ENCODE measurements at places on chromosomes 13 and 19.

- DNase-seq: no peak
These were observed 12.8 kb downstream of the ONECUT3 start for GRCh38 chr19:1765904-1766799.

DNA sequence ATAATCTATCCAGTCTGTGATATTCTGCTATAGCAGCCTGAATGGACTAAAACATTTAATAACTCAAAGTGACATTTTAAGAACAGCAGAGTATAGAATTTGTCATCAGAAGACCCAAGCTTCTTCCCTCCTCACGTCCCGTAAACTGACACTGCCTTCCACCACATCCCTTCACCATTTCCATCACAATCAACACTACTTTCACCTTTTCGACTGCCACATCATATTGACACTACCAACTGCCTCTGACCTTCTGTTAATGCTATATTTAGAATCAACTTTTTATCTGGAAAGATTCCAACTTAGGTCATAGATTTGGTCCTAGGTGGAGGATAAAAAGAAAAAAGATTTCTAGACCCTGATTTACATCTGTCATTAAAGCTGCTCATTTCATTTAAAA lies 39.6 kb downstream of the STOML3 start:
- DNase-seq: no peak

DNA sequence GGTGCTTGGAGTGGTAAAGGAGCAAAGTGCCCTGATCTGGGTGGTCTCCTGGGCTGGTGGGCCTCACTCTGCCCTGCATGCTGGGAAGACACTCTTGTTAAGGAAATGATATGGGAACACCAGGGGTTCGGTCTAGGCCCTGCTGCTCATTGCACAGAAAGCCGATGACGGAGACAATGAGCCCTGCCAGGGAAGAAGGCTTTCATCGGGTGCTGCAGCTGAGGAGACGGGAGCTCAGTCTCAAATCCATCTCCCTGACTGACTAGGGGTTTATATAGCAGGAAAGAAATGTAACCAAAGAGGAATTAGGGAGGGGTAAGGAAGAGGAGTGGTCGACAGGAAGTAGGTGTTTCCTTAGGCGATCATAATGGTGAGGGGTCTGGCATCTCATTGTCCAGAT lies 253.4 kb downstream of the TEX29 start:
- no peak for DNase-seq

DNA sequence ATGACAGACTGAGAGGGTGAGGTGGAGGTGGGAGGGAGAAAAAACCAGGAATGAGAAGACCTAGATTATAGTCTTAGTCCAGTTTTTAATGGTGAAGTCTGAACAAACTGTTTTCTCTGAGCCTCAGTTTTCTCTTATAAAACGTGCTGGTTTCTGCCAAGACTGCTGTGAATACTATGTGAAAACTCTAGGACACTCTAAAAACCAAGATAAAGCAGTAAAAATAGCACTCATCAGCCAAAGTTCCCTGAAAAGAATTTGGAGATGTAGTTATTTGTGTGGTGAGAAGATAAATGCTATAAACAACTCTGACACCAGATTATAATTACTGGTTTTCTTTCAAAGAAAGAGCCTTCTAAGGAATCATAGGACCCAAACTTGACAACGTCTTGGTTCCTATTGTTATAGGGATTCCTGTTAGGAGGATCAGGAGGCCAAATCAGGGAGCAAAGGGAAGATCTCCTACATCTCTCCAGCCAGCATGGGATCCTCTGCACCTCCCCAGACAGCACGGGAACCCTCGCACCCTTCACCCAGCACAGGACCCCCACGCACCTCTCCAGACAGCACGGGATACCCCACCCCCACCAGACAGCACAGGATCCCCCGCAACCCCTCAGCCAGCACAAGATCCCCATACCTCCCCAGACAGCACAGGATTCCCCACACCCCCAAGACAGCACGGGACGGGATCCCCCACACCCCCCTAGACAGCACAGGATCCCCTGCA lies 130.2 kb downstream of the MIPEP start:
- DNase-seq: no peak

GRCh38 chr13:28496188-28496564 lies 1.2 kb upstream of the FLT1 start:
- no peak for DNase-seq

DNA sequence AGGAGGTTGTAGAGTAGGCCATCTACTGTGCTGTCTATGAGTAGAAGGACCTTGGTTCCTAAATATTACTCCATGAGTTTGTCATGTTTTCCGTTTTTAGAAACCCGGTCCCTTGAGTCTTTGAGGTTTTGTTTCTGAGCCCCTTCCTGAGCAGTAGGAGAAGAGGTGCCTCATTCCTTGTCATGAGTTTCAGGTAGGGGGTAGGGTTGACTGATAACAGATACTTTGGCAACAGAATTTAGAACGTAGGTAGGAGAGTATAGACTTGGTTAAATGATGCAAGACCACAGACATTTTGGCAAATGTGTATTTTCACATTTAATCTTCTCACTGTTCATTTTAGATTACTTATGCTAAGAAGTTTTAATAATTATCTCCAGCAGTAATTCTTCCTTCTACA lies 24.6 kb downstream of the LMO7 start:
- DNase-seq: no peak

GRCh38 chr19:2135474-2136402 lies 15.6 kb downstream of the AP3D1 start:
- no peak for DNase-seq

GRCh38 chr13:23988546-23989122 lies 91.3 kb upstream of the C1QTNF9B start:
- DNase-seq: no peak

DNA sequence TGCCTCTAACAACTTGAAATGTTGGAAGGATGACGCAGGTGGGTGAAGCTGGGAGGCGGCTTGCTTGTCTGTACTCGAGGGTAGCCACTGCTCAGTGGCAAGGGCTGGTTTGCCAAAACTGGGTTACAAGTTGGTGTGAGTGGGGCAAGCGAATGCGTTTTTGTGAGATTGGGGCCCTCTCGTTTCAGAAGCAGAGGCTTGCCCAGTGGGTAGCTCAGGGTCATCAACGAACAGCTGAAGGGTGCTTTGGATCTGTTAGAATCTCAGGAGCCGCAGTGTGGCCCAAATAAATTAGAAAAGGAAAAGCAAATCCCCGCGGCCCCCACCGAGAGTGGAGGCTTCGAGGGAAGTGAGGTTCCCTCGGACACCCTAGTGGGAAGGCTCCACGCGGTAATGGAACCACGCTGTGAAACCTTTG lies 7.3 kb downstream of the ATP4B start:
- no peak for DNase-seq

DNA sequence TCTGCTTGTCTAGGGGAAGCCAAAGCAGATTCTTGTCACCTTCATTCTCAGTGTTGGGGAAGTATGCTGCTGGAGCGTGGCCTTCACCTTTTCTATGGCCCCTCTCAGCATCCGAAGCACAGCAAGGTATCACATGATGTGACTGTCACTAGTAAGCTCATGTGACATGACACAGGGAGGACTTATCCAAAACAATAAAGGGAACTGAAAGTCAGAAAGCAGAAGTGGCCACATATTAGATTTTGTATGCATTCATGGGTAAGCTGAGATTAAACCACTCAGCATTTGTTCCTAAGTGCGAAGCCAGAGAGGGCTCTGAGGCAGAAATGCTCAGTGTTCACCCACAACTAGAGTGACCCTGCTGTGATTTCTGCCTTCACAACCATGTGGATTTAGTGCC lies 72.8 kb upstream of the PCDH8 start:
- no peak for DNase-seq

DNA sequence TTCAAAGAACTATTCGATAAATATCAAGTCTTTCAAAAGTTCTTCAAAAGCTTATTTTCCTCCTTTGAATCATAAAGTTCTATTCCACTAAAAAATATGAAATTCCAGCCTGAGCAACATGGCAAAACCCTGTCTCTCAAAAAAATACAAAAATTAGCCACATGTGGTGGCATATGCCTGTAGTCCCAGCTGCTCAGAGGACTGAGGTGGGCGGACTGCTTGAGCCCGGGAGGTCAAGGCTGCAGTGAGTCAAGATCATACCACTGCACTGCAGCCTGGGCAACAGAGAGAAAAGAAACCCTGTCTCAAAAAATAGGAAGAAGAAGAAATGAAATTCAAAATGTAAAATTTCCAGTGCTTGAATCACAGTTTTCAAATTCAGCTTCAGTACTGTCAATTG lies 24.6 kb downstream of the CAB39L start:
- no peak for DNase-seq

DNA sequence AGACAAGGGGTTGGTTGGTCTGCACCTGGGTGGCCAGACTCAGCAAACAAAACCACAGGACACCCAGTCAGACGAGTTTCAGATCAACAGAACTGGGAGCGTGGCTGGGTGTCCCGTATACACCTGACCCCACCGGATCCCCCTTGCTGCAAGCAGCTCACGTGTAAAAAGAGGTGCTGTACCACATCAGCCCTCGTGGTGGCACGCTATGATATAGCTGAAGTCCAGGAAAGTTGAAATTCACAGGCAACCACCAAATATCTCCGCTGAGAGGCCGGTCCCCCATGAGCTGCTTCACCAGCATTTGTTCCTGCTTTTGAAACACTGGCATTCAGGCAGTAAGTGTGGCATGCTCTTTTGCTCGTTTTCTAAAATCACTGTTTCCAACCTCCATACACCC lies 92.3 kb downstream of the TUBA3C start:
- no peak for DNase-seq
